Urinary bladder (tissue), 4 donors: ENCODE measurements at places on chromosomes 2 and 18. TPM values are rescaled to one million over a fixed set of nuclear protein-coding genes. Genes with fewer than 3 reads are reported as not detected.

GRCh38 chr2:63790906-63791305 lies 50.8 kb upstream of the UGP2 start:
- no peak for DNase-seq

DNA sequence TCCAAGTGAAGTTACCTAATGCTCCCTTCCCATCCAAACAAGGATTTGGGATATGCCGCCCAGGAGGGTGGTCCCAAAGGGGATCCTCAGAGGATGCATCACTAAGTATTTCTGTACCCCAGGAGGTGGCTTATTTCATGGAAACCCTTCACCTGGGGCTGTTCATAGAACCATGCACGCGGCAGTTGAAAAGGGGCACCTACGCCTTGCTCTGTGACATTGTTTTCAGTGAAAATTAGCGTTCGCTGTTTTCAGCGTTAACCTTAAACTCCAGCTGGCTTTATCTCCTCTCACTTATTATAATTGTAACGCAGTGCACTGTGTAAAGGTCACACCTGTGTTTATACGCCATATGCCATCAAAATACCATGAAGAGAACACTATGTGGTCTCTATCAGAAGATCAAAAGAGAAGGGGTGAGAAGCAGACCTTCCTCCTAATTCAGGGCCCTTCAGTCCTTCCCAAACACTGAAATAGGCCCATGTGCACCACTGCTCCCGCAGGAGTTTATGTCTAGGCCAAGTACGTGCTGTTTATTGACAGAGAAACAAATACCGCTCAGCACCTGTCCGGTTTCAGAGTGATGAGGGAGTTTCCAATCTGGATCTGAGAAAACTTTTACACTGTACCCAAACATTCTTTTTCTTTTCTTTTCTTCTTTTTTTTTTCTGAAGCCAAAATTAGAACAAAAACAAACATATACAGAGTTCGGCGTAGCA lies 162.1 kb downstream of the BCL2 start:
- no peak for DNase-seq

SERPINB8 gene
- 6.4 TPM for polyA plus RNA-seq

GRCh38 chr2:233976690-233977294 lies 59.6 kb downstream of the TRPM8 start:
- peak; percentile 32 for DNase-seq

SEPTIN2 gene
- 236 TPM for polyA plus RNA-seq

DNA sequence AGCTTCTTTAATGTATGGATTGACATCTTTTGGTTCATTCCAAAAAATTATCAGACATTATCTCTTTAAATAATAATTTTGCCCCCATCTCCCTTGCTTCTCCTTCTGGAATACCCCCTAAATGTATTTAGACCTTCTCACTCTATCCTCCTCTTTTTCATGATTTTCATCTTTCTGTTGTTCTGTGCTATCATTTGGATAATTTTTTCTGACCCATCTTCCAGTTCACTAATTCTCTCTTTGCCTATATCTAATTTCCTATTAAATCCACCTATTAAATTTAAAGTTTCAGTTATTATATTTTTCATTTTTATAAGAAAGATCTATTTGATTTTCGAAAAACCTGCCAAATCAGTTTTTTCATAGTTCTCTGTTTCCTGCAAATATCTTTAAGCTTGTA lies 67.8 kb upstream of the ODC1 start:
- no peak for DNase-seq

TIMM21 gene
- polyA plus RNA-seq, result 37.0 TPM

TMEM150A gene
- 39.0 TPM for polyA plus RNA-seq

TUBA3E gene
- polyA plus RNA-seq, result not detected

DNA sequence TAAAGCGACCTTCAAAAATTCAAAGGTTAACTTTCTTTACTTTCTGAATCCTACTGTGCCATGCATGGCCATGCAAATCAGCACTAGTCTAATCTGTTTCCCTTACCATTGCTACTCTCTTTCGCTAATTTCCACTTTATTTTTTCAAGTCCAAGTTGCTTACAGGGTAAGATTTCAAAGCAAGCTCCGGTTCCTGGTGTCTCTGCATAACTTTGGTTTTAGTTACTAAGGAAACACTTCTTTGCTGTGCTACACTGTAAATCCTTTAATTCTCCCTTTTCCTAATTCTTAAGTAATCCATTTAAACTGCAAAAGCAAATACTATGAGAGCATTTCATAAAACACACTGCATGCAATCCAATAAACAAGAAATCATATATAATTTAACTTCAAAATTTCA lies 383.5 kb upstream of the LYPD1 start:
- DNase-seq, result no peak

ARHGEF4 gene
- polyA plus RNA-seq, result 18.2 TPM

FOXD4L1 gene
- 0.03 TPM for polyA plus RNA-seq

DNA sequence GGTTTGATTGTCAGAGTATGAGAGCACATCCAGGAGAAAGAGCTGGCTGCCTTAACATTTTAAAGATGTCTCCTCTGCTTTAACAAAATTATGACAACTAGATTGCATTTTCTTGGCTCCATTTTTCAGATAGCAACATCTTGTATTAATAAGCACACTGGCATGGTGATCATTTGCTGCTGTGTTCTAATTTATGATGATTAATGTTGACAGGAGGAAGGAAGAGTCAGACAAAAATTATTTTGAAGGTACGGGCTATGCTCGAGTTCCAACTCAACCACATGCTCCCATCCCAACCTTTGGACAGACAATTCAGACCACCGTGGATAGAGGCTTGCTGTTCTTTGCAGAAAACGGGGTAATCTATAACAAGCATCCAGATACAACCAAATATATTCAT lies 98.2 kb upstream of the TTC39C start:
- DNase-seq, result no peak

DNA sequence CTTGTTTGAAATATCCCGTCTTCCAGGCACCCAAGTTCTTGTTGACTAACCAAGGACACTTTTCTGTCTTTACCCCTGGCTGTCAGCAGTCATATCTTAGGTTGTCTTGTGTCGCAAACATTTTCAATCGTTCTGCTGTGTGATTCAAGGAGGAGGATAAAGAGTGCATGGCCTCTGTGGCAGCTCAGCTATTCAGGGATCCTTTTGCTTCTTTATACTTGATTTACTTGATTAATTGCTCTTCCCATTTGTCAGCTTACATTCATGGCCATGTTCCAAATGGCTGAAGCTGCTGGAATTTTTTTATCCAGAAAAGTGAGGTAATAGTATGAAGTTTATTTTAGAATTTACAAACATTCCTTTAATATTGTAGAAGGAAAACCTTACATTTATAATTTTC lies 97.3 kb upstream of the FZD5 start:
- no peak for DNase-seq

- no peak for DNase-seq
Observed at GRCh38 chr18:11927497-11927896, 19.4 kb upstream of the MPPE1 start.

NPAS2 gene
- polyA plus RNA-seq, result 35.0 TPM

DNA sequence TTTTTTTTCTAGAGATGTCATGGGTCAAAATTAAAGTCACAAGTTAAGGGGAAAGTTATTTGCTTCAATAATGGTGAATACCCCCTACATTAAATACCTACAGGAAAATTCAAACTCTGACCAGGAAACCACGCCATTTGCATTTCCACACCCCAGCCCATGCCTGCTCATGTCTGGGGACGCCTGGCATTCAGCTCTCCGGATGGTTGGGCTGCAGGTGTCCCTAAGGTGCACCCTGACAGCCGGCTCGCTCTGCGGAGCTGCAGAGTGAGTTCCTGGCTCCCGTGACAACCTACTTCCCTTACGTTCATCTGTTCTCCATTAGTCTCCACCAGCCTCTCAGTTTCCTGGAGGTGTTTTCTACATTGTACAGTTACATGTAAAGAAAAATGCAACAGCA lies 122.7 kb upstream of the RIOK3 start:
- DNase-seq, result no peak

GRCh38 chr18:32714571-32715148 lies 58.2 kb downstream of the KLHL14 start:
- DNase-seq, result peak; percentile 73

DNA sequence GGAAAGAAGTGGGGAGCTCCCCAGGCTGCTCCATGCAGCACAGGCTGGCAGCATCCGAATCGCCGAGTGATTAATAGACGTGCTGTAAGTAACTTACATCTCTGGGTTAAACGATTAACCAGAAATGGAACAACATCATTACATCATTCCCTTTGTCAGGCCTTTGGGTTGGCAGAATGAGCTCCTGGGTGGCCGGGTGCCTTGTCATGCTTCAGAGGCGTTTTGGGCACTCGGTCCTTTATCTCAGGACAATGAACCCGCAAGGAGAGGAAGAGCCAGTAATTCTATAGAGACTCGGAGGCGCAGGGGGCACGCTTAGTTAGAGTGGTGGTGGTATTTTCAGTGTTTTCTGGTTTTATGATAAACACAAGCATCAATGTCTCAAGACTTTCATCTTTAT lies 146.9 kb upstream of the TPO start:
- DNase-seq, result no peak

SCYGR2 gene
- not detected for polyA plus RNA-seq

DNA sequence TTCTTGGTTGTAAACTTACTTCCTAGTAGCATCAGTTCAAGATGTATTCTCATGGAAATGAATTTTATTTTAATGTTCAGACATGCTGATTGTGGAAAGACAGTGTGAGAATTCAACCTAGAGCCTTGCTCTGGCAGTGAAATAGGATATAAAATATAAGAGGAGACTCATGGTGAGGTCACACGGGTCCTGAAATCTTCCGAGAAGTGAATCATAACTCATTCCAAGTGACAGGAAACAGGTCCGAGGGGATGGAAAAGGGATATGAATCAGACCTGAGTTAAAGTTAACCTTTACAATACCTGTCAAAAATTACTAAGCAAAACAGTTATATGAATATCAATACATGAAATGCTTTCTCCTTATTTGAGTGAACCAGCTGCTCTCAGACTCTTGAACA lies 185.2 kb upstream of the LRRTM1 start:
- no peak for DNase-seq

- DNase-seq, result no peak
Observed at GRCh38 chr2:95387358-95387757, 15.2 kb upstream of the FAHD2A start.

- no peak for DNase-seq
Observed at GRCh38 chr2:107633580-107634147, 193.0 kb upstream of the RGPD4 start.

DNA sequence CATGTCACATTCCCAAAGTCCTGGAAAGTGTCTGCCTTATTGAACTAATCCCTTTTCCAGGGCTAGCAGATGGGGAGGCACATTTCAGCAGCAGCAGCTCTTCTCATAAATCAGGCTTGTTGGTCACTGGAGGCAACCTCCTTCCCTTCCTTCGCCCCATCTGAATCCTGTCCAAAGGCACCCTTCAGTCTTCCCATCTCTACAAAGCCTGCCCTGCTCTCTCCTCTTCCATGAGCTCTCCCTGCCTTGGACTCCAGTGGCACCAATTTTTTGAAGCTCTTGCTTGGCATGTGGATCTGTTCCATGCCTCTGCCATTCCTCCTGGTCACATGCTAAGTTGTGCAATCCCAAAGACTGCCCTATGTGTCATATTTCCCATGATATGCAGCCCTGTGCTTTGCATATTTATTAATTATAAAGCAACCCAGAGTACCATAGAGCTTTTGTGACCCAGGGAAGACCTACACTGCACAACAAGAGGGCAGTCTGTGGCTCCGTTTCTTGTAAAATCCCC lies 70.3 kb downstream of the ANTXR1 start:
- no peak for DNase-seq

DNA sequence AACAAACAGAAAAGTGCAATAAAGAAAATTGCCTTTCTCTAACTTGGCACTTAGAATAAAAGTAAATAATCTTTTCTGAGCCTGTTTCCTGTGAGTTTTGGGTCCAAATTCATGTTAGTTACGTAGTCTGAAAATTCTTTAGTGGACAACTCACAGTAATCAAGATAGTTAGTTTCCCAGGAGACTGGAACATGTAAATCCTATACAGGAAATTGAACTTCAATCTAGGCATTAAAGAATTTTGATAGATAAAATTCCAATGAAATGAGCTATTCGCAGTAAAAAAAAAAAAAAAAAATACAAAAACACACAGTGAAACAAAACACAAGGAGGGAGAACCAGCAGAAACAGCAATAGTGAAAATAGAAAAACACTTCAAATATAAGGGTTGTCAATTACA lies 83.8 kb upstream of the REG3G start:
- no peak for DNase-seq

- no peak for DNase-seq
Observed at GRCh38 chr2:162233197-162233596, 10.0 kb downstream of the FAP start.

ABCG5 gene
- not detected for polyA plus RNA-seq

DNA sequence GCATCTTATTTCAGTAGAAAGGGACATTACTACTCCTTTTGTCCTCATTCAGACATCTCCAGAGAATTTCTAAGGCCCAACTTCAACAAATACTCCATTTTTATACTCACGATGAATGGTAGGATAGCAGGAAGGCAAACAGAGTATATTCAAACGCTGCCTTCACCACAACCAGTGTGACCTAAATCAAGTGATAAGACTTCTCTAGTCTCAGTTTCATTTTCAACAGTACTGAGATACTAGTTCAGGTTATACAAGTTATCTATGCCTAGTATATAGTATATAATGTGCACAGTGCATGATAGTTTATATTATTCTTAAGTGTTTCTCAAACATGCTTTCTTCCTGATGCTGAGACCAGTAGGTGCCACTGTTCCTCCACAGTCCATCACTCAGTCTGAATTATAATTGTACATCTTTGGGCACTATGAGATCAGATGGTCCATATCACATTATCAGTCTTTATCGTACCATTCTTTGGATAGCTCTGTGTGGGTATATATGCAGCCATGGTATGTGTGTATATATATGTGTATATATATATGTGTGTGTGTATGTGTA lies 66.3 kb upstream of the RPE start:
- DNase-seq, result no peak

KLHL30 gene
- 0.95 TPM for polyA plus RNA-seq

GRCh38 chr2:26088038-26088643 lies 54.3 kb downstream of the RAB10 start:
- DNase-seq, result no peak

DNA sequence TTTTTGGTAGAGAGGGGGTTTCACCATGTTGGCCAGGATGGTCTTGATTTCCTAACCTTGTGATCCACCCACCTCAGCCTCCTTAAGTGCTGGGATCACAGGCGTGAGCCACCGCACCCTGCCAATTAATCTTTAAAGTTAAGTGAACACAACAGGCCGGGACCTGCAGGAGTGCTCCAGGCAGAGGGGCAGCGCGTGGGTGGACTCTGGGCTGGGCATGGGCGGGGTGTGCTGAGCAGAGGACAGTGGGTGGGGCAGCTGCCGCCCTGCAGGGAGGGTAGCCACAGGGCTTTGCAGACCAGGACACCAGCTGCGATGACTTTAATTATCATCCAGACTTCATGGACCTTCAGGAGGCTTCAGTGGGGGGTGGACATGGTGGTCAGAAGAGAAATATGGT lies 8.8 kb upstream of the GPR148 start:
- DNase-seq, result no peak

DNA sequence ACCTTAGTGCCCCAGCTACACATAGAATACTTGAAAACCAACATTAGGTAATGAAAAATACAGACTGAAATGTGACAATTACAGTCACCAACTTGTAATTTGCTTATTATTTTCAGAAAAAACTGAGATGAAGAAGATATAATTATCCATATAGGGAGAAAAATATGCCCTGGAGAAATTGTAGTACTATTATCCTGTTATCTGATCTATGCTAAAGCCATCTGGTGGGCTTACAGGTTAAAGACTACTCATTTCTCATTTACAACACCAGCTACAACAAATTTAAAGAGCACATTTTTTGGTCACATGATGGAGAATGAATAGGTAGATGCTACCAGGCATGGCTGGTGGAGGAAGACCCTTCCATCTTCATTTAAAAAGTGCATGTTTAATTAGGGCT lies 79.6 kb upstream of the NYAP2 start:
- no peak for DNase-seq

- no peak for DNase-seq
Observed at GRCh38 chr2:233179848-233180366, 71.6 kb upstream of the ATG16L1 start.
